ENCODE measurements at places on chromosomes 7 and 10.

GRCh38 chr10:18476076-18476647 is 175.2 kb downstream of the NSUN6 start:
- no peak for DNase-seq

GRCh38 chr7:7516156-7516555 is 19.5 kb downstream of the COL28A1 start:
- DNase-seq: no peak

GRCh38 chr10:68082872-68083271 is 7.8 kb upstream of the HERC4 start:
- DNase-seq: no peak

DNA sequence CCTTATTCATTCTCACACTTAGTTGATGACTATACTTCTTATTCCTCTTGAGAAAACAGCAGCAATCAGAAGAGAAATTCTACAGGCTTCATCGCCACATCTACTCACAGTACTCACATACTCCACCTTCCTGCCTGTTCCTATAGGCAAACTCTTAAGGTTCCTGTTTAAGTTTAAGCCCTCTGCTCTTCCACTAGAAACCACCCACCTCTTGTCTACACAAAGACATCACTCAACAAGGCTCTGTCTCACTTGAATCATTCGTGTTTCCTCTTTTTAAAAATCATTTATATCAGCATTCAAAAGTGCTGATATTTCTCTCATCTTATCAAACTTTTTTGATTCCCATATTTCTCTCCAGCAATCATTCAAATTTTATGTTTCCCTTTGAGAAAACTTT is 85.5 kb upstream of the ADO start:
- DNase-seq: no peak

- no peak for DNase-seq
Measured at GRCh38 chr7:87658553-87658952, 30.4 kb downstream of the RUNDC3B start.

GRCh38 chr7:136193940-136194339 is 216.8 kb upstream of the MTPN start:
- no peak for DNase-seq

DNA sequence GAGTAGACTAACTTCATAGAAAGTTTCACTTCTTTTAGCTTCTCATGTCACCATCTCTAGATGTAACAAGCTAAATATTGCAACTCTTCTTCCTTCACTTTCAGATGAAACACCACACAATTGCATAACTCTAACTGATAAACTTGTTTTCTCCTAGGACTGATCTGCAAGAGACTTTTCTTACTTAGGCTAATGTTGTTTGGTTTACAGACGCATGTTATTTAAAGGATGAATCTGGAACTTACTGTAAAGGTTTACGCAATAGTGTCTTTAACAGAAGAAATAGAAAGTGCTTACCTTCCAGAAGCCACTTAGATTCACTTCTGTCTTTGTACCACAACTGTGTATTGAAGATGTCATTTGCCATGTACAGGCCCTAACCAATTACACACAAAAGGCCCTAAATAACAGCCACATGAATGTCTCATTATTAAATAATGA is 22.1 kb upstream of the ZC3HAV1 start:
- DNase-seq: no peak

DNA sequence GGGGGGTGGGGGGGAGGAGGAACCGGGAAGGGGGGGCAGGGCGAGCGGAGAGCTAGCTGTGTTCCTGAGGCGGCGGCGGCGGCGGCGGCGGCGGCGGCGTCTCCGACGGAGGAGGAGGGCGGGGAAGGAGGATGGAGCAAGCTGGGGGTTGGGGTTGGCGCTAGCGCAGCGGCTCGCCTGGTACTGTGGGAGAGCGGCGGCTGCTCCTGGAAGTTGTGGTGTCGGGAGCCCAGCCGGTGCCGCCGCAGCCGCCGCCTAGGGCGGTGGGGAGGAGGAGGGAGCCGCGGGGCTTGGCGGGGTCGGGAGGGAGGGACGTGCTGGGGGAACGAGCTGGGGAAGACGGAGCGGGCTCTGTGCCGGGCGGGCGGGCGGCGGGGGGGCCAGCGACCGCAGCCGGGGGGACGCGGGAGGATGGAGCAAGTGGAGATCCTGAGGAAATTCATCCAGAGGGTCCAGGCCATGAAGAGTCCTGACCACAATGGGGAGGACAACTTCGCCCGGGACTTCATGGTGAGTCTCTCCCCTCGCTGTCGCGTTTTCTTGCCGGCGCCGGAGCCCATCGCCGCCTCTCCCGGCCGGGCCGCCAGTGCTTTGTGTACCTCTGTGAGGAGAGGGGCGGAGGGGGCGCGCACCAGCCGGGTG is at the start of gene PTPN12:
Gene PTPN12 (plus strand): TSS at position 160 of the 642 bp plus-strand sequence. CDS start 252 bp downstream, at position 412.
- no peak for DNase-seq

GRCh38 chr10:127332631-127333030 is 136.2 kb upstream of the INSYN2A start:
- DNase-seq: no peak

DNA sequence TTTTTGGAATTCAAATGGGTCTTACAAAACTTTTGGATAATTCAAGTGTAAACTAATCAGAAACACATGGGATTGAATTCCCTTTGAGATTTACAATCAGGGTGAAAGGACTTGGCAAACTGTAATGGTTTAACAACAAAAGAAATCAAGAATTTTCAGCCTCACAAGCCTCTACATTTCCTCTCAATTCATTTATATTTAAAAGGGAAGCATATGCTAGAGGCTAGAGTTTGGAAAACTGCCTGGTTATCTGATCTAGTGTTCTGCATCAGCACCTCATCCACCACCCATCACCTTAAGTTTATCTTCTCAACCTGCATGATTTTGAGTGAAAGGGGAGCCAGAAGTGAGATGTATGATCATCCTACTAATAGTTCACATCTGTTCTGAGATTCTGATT is 120.7 kb downstream of the TES start:
- DNase-seq: peak; percentile 16

DNA sequence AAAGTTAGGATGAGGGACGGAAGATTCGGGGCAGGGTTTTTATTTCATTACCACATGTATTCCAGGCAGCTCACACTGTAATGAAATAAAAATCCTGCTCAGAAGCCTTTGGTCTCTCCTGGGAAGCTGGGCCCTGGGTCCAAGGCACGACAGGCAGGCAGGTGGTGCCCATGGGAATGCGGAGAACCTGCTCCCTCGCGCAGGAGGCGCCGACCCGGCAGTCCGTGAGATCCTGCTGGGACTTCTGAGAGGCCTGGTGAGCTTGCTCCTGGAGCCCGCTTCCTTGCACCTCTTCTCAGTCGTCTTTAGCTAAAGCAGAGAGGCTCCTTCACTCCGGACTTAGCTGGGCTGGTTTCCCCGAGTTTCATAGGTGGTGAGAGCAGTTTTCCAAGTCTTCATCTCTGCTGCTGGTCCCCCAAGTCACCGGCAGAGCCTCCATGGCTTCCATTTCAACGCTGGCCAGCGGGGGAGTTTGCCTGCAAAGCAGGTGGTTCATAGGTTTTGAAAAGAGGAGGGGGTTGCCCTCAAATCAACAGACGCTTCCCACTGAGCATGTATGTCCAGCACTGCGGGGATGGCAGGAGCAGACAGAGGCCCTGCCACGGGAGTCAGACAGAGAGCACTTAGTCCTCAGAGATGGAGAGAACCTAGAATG is 24.5 kb downstream of the IL15RA start:
- DNase-seq: no peak

DNA sequence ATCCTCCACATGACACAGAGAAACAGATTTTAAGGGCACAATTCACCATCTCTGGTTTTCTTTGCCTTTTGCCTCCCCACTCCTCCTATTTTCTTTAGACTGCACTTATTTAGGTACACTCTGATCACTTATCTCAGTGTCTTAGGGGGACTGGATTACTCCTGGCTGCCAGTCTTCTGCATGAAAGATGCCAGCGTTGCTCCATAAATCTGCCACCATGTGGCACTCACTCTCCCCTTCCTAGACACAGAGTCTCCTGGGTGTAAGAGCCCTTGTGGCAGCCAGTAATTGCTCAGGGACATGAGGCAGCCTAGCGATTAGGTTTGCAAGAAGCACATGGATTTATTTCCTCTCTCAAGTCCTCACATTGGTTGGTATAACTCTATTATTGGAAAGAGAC is 34.5 kb upstream of the RBM20 start:
- no peak for DNase-seq

DNA sequence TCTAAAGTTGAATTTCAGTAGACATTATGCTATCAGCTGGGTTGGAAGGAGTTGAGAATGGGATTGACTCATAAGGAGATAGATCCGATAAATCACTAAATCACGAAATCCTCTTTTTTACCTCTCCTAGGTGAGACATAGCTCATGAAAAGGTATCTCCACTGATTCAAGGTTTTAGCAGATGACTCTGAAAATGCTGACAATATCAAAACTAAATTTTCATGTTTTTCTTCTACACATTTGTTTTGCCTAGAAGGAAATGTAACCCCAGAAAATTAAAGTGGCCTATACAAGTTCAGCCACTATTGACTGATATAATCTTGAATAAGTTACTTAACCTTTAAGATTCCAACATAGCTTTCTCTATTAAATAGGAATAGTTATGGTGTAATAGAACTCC is 82.2 kb upstream of the VWDE start:
- DNase-seq: no peak

- DNase-seq: no peak
Measured at GRCh38 chr10:67815571-67816059, 22.4 kb downstream of the DNAJC12 start.

DNA sequence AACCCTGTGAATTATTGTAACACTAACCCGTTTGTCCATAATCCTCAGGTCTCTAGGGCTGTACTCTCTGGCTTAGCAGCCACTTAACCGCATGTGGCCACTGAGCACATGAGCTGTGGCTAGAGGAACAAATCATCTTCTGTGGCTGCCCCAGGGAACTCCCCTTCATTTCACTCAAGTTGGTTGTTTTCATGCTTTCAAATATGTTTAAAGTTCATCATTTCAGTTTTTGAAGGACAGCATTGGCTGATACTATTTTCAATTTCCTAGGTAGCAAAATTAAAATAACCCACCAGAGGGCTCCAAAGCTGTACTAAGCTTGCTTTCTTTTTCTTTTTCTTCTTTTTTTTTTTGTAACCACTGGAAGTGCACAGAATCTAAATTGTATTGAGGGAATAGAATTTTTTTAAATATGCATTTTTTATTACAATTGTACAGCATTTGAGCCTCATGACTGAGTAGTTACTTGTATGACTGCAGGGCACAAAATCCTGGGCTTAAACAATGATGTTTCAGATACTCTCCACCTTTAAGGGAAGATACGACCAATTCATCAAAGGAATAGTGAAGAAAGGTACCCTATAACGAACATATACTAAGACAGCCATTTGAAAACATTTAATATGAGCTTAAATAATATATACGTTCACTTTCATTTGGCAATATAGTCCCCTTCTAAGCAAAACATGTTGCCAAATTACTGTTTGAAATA is 38.6 kb downstream of the MRC1 start:
- no peak for DNase-seq

- no peak for DNase-seq
Measured at GRCh38 chr7:159136013-159136412, 8.7 kb downstream of the VIPR2 start.

DNA sequence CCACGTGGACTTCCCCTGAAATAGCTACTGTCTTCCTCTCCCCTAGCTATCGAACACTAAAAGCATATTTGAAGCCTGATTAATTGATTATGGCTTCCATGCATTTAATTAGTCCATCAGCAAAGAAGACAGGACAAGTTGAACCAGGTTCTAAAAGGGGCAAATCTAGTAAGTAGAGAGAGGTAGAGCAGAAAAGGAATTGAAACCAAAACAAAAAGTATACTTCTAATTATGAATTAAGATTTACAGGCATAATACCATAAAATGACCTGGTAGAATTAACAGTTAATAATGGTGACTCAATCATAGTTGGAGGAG is 393 bp upstream of the DNAJC1 start:
- no peak for DNase-seq

DNA sequence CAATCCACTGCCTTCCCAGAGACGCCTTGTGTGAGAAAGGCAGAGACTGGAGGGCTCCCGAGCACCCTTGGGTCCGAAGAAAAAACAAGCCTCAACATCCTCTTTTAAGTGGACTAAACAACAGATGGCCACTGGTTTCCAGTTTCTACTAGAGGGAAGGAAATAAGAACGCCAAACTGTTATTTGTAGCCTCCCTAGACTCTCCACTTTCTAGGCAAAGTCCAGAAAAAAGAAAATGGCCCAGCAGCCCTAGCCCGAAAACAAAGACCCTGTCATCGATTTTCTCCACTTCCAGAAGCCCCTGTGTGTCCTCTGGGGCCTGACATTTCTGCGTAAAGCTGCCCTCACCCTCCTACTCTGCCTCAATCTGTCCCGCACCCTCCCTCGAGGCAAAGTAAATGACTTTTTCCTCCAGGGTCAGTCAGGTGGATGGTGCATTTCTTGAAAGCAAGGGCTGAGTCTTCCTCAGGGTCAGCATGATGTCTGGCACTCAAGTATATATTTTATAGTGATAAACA is 6.0 kb downstream of the RGS10 start:
- no peak for DNase-seq

GRCh38 chr10:78291722-78292121 is 258.1 kb downstream of the RPS24 start:
- DNase-seq: no peak

GRCh38 chr7:26390016-26390415 is 98.4 kb downstream of the SNX10 start:
- no peak for DNase-seq

GRCh38 chr7:135597926-135598305 is 40.2 kb downstream of the NUP205 start:
- DNase-seq: no peak

DNA sequence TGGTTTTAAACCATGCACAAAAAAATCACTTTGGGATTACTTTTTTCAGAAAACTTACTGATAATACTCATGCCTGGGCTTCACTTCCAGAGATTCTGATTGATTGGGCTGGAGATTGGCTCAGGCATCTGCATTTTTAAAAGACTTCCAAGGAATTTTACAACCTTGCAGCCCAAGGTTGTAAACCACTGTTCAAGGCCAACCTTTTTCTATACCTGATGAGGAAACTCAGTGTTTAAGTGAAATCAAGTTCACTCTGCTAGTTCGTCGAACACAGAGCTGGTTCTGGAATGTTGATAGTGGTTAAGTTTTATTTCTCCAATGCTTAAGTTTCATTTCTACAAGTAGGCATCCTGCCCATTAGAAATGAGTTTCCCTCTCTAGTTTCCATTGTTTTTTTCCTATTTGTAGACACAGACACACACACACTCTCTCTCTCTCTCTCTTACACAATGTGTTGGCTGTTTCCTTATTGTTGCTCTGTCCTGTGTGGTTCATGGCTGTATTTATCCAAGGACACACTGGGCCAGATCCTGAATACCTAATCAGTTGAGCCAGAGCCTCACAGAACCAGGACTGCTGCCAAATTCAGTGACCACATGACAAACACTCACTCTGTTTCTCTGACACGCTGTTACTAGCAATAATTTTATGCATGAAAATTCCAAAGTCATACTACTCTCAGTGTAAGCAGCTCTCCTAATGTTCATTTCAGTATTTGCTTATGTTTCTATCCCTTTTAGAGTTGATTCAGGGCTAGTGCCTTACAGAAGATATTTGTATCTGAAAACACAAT is 3.7 kb upstream of the IFIT1B start:
- DNase-seq: peak; percentile 44

- DNase-seq: peak; percentile 26
Measured at GRCh38 chr7:78018641-78019446, 220.3 kb downstream of the PHTF2 start.

GRCh38 chr10:7488418-7488829 is 77.6 kb upstream of the SFMBT2 start:
- peak; percentile 72 for DNase-seq

Measured in renal pelvis (tissue), 12 donors.